ENCODE measurements at places on chromosomes 7 and 10.

GRCh38 chr7:148447221-148447849, 143.2 kb upstream of the C7orf33 start:
- DNase-seq = no peak

- DNase-seq = no peak
These were observed 2.5 kb downstream of the ANTXRL start for GRCh38 chr10:46289209-46289810.

GRCh38 chr7:36650766-36651312, 73.5 kb downstream of the AOAH start:
- DNase-seq = no peak

DNA sequence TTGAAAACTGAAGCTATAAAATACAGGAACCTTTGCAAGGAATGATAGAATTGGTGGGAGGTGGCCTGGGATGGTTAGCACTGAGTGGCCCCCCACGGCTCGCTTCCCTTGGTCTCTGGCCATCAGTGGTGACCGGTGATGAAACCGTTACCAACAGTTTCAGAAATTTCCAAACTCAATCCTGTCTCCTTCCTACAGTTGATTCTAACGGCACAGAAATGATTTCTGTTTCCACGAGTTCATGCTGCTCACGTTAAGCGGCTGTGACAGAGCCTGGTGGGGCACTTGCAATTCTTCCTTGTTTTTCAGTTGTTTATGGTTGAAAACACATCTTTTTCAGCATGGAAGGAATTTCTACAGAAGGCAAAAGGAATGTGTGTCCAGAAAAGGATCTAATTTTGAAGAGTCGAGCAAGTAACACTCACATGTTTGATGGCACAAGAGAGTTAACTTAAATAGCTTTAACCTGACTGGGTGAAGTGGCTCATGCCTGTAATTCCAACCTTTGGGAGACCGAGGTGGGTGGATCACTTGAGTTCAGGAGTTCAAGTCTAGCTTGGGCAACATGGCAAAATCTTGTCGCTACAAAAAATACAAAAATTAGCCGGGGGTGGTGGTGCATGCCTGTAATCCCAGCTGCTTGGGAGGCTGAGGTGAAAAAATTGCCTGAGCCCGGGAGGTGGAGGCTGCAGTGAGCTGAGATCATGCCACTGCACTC, 100.1 kb downstream of the DNAJB6 start:
- no peak for DNase-seq

DNA sequence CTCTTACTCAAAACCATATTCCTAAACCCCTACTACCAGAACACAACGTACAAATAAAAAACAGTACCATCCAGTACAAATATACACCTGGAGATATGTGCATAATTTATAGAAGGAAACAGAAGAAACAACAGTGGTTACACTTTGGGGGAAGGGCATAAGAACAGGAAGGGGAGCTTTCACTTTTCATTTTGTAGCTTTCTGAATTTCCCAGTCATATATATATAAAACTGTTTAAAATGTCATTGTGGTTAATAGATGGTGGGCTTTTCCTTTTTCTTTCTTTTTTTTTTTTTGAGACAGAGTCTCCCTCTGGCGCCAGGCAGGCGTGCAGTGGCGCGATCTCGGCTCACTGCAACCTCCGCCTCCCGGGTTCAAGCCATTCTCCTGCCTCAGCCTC, 47.2 kb downstream of the MALSU1 start:
- DNase-seq = no peak
